ENCODE measurements at places on chromosomes 7 and 10. TPM values are rescaled to one million over a fixed set of nuclear protein-coding genes. Genes with fewer than 3 reads are reported as not detected.

DNA sequence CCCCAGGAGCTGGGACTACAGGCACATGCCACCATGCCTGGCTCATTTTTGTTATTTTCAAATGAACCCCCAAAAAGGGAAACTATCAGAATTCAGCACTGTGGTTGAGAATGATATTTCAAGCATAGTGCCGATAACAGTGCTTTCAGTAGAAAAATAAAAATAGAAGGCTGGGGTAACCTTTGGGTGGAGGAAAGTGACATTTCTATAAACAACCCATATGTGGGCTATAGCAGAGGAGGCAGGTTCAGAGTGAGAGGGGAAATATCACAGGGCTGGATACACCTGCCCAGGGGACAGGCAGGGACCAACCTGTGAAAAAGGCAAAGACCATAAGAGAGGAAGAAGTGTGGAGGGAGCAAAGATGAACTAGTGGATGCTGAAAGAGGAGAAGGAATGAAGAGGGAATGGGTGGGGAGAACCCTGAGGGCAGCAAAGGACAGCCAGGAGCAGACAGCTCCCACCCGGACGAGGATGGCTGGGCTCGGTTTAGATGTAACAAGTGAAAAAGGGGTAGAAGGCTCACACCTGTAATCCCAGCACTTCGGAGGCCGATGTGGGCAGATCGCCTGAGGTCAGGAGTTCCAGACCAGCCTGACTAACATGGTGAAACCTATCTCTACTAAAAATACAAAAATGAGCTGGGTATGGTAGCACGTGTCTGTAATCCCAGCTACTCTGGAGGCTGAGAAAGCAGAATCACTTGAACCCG, 56.5 kb downstream of the MAP3K8 start:
- DNase-seq: no peak

DNA sequence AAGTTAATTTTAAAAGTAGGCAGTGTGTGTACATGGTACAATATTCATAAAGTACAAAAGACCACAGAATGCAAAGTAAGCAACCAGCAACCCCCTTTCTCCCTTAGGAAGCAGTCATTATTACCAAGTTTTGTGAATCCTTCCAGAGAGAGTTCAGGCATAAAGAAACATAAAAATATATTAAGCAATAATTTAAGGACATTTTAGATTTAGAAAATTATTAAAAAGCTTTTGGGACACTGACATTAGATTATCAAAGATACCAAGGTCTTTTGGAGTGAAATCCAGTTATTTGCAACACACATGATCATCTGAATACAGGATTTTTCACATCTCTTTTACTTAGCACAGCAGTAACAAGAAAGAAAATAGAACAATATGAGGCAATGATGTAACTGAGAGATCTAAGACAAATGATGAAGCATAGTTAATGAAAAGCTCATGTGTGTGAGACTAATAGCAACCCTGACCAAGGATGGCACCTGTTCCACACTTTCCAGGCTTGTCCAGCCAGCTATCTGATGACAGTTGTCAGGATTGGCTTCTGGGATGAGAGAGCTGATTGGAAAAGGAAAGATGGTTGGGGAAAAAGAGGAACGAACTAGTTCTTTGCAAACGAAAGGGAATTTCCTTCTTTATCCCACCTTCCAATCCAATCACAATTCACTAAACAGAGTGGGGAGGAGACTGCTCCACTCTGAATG, 115.5 kb upstream of the LAMB4 start:
- no peak for DNase-seq

- DNase-seq: no peak
Measured at GRCh38 chr7:4205828-4206227, 476.3 kb upstream of the FOXK1 start.

STEAP1 gene
- 27.5 TPM for total RNA-seq

SCD gene
- 6.0 TPM for total RNA-seq

DNA sequence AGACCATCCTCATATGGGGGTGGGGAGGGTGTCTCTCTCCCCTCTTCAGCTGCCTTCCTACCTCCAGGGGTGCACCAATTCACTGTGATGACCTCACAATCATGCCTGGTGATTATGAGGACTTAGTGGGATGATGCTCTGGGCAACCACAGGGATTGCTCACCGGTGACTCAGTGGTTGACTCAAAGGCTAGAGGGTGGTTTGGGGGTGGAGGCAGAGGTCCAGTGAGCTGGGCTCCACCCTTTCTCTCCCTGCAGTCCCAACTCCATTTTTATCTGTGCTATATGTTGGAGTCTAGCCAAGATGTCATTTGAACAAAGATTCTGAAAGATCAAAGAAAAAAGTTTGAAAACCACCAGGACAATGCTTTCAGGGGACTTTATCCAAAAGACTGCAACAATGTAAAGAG, 286.9 kb downstream of the KCNMA1 start:
- no peak for DNase-seq

DNA sequence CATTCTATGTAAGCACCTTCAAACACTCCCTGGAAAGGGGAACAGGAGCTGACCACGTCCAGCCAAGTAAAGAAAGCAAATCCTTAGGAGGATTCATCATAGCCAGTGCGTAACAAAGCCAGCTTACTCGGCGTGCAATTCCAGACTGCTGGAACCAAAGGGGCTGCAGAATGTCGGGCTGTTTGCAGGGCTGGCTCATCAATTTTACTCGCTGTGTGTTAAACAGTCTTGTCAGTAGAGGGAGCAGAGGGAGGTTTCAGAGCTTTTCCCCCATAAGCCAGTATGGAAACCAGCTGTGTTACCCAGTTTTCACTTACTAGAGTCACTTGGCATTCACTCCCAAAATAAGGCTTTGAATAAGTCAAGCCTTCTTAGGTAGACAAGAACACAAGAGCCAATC, 127.1 kb downstream of the KMT2E start:
- no peak for DNase-seq

Data from thyroid gland (tissue), 4 donors.